ENCODE measurements at places on chromosomes 6 and 20. TPM values are rescaled to one million over a fixed set of nuclear protein-coding genes. Genes with fewer than 3 reads are reported as not detected.

The CPXM1 gene
- 1.9 TPM for total RNA-seq

The PHF20 gene
- 92.3 TPM for total RNA-seq

DNA sequence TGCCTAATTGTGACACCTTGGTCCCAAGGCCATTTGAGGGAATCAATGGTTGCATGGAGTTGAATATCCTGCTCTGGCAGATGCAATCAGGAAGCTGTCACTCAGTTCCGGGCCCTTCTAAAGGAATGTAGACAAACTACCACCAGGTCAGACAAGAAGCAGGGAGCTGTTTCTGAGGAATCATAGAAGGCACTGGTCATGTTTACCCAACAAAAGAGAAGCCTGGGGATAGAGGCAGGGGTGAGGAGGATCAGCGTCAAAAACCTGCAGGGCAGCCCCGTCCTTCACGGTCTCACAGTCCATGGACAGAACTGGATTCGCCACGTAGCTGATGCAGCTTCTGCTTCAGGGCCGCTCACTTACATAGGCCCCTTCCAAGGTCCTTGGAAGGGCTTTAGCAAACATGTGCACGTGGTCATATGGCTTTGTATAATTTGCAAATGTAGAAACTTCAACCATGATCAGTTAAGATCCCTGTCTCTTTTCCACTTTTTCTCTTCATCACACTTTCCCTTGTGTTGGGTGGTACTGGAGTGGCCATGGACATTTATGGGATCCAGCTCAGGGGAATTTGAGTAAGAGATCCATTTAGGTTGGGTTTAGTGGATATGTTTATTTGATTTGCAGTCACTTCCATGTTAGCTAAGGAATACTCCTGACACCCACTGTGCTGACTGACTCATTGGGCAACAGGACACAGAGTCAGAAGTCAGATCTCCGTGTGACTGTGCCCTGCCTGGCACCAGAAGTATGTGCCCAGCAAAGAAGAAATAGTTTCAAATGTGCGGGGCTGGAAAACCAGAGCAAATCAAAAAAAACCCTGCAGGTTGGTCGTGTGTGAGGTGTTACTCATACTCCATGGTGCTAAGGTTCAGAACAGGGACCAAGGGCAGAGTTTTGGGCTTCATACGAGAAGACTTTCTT lies 60.0 kb upstream of the ZFAND3 start:
- H3K36me3 ChIP-seq = no peaks in the 10 kb centered on the region
- H3K27me3 ChIP-seq = no peaks in the 10 kb centered on the region
- DNase-seq = no peak
- no peaks in the 10 kb centered on the region for H3K4me1 ChIP-seq
- H3K27ac ChIP-seq = no peak overlapping the region

DNA sequence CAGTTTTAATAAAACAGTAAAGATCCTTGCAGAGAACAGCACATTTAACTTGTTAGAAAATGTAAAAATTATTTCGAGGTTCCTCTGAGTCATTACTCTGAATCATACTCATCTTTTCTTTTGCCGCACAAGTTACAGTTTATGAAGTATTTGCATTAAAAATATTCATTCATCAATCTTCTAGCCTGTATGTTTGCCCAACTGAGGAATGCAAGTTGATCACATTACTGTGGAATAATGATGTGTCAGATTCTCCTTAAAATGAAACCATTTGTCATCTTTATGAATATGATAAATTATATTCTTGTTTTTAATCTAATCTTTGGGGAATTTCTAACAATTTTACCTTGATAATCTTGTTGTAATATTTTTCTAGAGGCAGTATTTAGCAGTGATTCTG lies 340.4 kb upstream of the OPRM1 start:
- H3K4me3 ChIP-seq = no peak overlapping the region
- no peaks in the 10 kb centered on the region for H3K27me3 ChIP-seq
- no peak for DNase-seq
- H3K4me1 ChIP-seq = no peaks in the 10 kb centered on the region
- H3K27ac ChIP-seq = no peak overlapping the region

GRCh38 chr6:111922454-111923297 lies 49.4 kb upstream of the FYN start:
- H3K36me3 ChIP-seq = no peaks in the 10 kb centered on the region
- no peak for DNase-seq
- H3K4me1 ChIP-seq = no peaks in the 10 kb centered on the region
- no peak overlapping the region for H3K4me3 ChIP-seq
- no peaks in the 10 kb centered on the region for H3K27me3 ChIP-seq

- no peak overlapping the region for H3K27ac ChIP-seq
- H3K36me3 ChIP-seq = no peaks in the 10 kb centered on the region
- no peaks in the 10 kb centered on the region for H3K4me1 ChIP-seq
- no peaks in the 10 kb centered on the region for H3K27me3 ChIP-seq
Observed at GRCh38 chr20:40602381-40602780, 86.7 kb downstream of the MAFB start.
